ENCODE measurements at places on chromosomes 3 and 15.

DNA sequence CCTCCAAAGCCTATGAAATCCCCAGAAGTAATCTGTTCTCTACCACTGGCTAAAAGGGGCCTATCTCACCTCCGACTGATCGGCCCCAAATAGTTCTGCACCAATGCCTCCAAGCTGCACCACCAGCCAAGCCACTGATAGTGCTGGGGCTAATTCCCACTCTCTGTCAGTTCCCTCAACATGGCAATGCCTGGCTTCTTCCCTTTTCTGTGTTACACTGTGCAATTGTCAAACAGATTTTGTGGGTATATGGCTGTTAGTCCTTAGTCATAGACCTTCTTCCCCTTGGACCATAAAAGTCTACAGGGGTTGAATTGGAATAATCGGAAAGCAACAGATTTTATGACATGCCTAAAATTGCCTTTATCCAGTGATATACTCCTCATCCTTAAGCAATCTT, 9.3 kb upstream of the UBE2E2 start:
- DNase-seq, result no peak
- no peak overlapping the region for H3K4me3 ChIP-seq
- H3K36me3 ChIP-seq, result no peaks in the 10 kb centered on the region
- H3K27me3 ChIP-seq, result peaks cover 21% of the 10 kb centered on the region
- no peak overlapping the region for H3K27ac ChIP-seq
- H3K4me1 ChIP-seq, result no peaks in the 10 kb centered on the region

DNA sequence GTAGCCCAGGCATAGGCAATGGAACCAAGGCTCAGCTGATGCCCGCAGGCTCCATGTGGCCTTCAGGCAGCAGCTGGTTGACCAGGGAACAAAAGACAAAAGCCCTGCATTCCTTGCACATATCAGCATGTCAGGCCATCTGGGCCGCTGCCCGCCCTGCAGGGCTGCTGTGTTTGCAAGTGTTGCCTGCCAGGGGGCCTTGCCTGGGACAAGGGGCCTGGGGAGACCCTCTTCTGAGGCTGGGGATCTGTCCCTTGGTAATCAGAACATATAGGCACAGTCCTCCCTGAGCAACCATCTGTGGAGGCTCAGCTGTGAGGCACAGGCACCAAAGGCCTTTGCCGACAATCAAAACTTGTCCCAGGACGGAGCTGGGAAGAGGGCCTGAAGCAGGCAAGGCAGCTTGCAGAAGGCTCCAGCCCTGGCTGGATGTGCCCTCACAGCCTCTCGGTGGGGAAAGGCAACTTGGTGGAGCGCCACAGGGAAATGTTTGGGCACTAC, 138.2 kb downstream of the TPRA1 start:
- no peak overlapping the region for H3K27ac ChIP-seq
- H3K4me3 ChIP-seq, result no peak overlapping the region
- H3K27me3 ChIP-seq, result peaks cover 16% of the 10 kb centered on the region

- DNase-seq, result no peak
- H3K27me3 ChIP-seq, result no peaks in the 10 kb centered on the region
- no peak overlapping the region for H3K4me3 ChIP-seq
- H3K36me3 ChIP-seq, result peaks cover 4% of the 10 kb centered on the region
These were observed 11.7 kb downstream of the SH2D7 start for GRCh38 chr15:78104119-78104479.

DNA sequence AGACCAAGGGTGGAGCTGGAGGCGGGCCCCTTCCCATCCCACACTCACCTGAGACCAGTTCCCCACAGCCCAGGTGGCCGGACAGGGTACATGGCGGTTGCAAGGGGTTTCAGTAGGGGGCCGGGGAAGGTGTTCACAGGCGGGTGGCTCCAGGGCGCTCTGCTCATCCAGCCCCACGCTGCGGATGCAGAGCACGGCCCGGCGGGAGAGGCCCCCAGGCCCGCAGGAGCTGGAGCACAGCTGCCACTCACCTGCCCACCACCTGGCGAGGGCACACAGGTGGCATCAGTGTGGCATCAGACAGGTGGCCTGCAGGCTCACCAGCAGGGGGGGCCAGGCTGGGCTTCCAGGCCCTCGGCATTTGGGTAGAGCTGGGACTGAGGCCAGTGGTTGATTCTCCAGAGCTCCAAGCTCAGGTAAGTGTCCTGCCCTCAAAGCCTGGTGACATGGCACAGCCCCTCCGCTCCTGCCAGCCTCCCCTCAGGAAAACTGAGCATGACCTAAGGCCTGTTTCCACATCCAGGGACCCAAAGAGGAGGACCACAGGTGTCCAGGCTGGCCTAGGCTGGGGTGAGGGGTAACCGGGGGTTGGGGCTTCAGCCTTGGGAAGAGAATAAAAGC, 43.8 kb downstream of the ADAMTS7 start:
- H3K27me3 ChIP-seq, result no peaks in the 10 kb centered on the region
- no peak for DNase-seq
- no peaks in the 10 kb centered on the region for H3K4me1 ChIP-seq
- H3K27ac ChIP-seq, result no peak overlapping the region

- no peaks in the 10 kb centered on the region for H3K36me3 ChIP-seq
- no peak overlapping the region for H3K4me3 ChIP-seq
- H3K27ac ChIP-seq, result no peak overlapping the region
- DNase-seq, result no peak
- no peaks in the 10 kb centered on the region for H3K4me1 ChIP-seq
- no peaks in the 10 kb centered on the region for H3K27me3 ChIP-seq
These were observed 478.4 kb upstream of the CFAP20DC start for GRCh38 chr3:59528251-59528650.
